ENCODE measurements at places on chromosomes 5 and 9.

GRCh38 chr5:39941416-39941815 is 516.6 kb upstream of the DAB2 start:
- no peak for DNase-seq

- no peak for DNase-seq
Measured at GRCh38 chr5:134840811-134841210, 5.0 kb upstream of the C5orf24 start.

- no peak for DNase-seq
Measured at GRCh38 chr9:84000186-84000585, 19.6 kb downstream of the RMI1 start.

GRCh38 chr5:143338658-143339366 is 64.7 kb downstream of the NR3C1 start:
- no peak for DNase-seq

DNA sequence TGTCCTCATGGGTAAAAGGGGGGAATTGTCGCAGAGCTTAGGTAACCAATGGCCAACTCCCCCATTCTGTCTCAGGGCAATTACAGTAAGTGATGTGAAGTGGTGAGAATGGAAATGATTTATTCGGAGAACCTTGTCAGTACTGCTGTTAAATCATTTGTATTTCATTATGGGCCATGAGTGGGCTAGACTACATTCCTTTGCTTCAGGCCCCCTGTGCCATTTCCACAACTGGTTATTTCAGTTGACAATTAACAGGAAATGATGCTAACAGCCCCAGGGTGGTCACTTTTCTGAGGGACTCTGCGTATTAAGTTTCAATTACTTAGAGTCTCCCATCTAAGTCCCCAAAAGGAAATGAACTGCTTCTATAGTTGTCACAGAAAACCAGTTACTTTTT is 653.7 kb downstream of the CCDC171 start:
- no peak for DNase-seq

DNA sequence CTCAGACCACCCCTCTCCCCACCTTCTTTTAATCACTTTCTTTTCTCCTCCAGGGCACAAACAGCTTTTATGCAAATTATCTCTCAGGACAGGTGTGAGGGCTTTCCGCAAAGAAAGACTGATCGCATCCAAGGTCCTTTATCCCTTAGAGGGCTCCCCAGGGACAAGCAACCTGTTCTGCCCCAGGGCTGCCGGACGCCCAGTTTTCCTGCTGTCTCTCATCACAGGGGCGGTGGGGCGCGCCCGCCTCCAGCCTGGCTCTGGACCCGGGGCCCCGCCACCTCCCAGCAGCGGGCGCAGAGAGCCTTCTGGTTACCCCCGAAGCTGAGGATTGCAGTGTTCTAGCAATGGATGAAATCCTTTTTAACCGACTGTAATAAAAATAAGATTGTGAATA is 266.1 kb downstream of the CWC27 start:
- DNase-seq = peak; percentile 47

DNA sequence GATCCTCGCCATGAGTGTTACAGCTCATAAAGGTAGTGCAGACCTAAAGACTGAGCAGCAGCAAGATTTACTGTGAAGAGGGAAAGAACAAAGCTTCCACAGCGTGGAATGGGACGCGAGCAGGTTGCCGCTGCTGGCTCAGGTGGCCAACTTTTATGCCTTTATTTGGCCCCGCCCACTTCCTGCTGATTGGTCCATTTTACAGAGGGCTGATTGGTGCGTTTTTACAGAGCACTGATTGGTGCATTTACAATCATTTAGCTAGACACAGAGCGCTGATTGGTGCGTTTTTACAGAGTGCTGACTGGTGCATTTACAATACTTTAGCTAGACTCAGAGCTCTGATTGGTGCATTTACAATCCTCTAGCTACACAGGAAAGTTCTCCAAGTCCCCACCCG is 13.9 kb downstream of the PLK2 start:
- DNase-seq = no peak

DNA sequence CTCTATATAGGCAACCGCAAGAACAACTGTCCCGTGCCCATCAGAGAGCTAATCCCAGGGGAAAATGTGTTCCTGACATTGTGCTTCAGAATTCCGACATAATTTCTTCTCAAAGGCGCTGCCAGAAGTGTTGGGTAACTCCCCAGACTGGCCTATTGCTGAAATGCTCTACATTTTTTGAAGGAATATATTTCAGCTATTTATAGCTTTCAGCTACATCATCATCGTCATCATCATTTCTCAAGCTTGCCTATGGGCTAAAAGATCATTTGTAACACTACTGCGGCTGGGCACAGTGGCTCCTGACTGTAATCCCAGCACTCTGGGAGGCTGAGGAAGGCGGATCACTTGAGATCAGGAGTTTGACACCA is 49.7 kb downstream of the MYO10 start:
- no peak for DNase-seq

GRCh38 chr5:179112469-179113142 is 52.4 kb downstream of the ZNF354C start:
- no peak for DNase-seq

DNA sequence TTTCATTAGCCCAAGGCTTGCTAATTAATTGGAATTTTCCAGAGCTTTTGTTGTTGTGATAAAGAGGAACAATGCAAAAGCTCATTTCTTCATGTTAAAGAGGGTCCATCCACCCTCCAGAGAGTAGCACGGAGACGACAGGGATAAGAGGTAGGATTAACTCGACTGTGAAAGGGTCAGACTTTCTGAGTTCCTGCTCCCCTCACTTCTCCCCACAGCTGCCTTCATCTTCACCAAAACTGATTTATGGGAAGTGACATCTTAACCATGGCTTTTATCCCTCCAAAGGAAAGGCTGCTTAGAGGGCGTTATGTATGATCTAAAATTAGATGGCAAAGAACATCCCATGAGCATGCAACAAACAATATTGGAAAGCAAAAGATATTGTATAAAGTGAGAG is 135.5 kb downstream of the GLIS3 start:
- no peak for DNase-seq

GRCh38 chr5:160339406-160340130 is 27.2 kb upstream of the CCNJL start:
- no peak for DNase-seq

- no peak for DNase-seq
Measured at GRCh38 chr5:119402081-119402480, 46.3 kb downstream of the TNFAIP8 start.

GRCh38 chr5:16897284-16897704 is 38.8 kb downstream of the MYO10 start:
- peak; percentile 73 for DNase-seq

GRCh38 chr5:111676466-111676865 is 80.5 kb downstream of the NREP start:
- no peak for DNase-seq

- DNase-seq = no peak
Measured at GRCh38 chr9:123239726-123240125, 28.7 kb downstream of the STRBP start.

DNA sequence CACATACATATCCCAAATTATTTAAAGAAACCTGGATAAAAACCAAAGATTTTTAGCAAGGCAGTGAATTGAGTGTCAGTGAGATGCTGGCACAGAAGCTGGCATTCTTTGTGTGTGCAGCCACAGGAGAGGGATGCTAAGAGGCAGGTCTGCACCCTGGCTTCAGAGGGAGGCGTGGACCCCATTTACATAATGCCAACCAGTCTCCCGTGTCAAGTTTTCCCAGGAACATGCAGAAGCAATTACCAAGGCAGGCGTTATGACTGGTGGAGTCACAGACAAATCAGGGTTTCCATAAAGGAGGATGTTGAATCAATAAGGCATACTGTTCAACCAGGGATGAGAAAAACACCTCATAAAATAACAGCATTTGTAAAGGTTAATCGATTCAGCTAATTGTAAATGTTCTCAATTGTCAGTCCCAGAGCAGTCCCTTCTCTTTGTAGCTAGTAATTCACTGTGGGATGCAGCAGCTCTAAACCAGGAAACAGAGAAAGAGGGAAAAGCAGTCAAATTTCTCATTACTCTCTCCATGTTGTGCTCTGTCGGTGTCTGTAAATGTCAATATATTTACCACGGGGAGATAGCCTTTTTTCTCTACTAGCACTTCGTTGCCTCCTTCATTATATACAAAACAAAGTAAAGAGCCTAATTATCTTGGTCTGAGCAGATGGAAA is 452.4 kb upstream of the GRAMD2B start:
- DNase-seq = peak; percentile 13

- no peak for DNase-seq
Measured at GRCh38 chr5:142613271-142613671, 72.6 kb downstream of the FGF1 start.

- DNase-seq = no peak
Measured at GRCh38 chr5:157172403-157172802, 6.3 kb upstream of the GARIN3 start.

GRCh38 chr9:5361326-5362010 is 21.8 kb upstream of the RLN1 start:
- DNase-seq = no peak

- DNase-seq = no peak
Measured at GRCh38 chr9:91207729-91208418, 153.8 kb downstream of the AUH start.

GRCh38 chr5:42879291-42879690 is 67.6 kb upstream of the SELENOP start:
- DNase-seq = no peak

GRCh38 chr9:69532396-69532795 is 139.8 kb downstream of the APBA1 start:
- DNase-seq = peak; percentile 84

GRCh38 chr5:74141053-74141452 is 499.5 kb downstream of the ENC1 start:
- DNase-seq = no peak

GRCh38 chr9:33799928-33800704 is 4.8 kb downstream of the PRSS3 start:
- no peak for DNase-seq

DNA sequence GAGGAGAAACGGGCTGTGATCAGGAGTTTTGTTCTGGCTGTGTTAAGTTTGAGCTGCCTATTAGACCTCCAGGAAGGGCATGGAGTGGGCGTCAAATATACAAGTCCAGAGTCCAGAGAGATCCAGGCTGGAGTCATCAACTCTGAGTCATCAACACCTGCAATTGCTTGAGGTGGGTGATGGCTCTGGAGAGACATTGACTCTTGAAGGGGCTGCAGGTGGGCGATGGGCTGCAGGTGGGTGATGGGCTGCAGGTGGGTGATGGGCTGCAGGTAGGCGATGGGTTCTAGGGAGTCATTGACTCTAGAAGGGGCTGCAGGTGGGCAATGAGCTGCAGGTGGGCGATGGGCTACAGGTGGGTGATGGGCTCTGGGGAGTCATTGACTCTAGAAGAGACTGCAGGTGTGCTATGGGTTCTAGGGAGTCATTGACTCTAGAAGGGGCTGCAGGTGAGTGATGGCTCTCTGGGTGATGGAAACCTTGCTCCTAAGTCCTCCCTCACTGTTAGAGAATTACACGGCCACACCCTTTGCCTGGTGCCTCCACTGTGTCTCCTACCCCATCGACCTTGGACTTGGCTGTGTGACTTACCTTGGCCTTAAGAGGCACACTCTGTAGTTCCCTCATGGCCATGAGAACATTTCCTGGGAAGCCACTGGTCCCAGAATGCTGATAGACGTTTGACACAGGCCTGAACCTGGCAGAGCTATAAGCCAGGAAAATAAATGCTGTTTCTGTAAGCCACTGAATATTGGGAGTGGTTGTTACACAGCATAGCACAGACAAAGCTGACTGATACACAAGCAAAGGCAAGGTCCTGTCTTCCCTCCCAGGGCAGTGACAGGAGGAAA is 10.4 kb upstream of the FIBCD1 start:
- no peak for DNase-seq

DNA sequence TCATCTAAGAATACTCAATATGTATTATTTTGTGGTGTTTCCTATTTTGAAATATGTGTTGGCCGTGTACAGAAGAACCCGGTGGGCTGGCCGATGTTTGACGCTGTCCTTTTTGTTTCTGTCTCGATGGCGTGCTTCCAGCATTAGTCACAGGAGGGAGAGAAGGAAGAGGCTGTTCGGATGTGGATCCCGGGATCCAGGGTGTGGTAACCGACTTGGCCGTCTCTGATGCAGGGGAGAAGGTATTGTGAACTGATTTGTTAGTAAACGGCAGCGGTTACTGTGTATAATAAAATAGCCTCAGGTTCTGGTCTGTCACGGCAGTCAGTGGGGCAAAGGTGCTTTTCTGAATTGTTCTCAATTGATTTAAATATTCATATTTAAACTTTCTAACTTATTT is 275.0 kb downstream of the ARHGEF28 start:
- DNase-seq = no peak

GRCh38 chr5:69414885-69415583 is at the start of gene MARVELD2:
Gene MARVELD2, plus strand, starts transcription at chr5:69415116. Its CDS starts 4,270 bp downstream, at chr5:69419386.
- DNase-seq = peak; percentile 91

GRCh38 chr5:115810761-115811160 is 5.7 kb downstream of the CDO1 start:
- DNase-seq = no peak

- DNase-seq = peak; percentile 94
Measured at GRCh38 chr5:124923131-124923530, 176.7 kb upstream of the ZNF608 start.

DNA sequence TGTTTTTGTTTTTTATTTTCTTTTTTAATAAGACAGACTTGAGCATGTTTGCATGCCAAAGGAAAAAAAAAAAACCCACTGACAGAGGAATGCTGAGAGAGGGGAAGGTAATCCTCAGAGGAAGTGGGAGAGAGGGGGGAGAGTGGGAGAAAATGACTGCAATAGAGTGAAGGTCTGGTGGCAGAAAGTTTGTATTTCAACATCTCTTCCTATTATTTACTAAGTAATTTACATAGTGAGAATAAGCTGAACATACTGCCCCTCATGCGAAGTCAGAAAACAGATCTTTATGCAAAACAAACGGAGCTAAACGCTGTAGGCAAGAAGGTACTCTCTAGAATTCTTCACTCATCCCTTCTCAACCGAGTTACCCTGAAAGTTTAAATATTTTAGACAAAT is 45.0 kb downstream of the ELL2 start:
- DNase-seq = no peak

GRCh38 chr5:123438902-123439301 is 15.7 kb upstream of the CEP120 start:
- no peak for DNase-seq

All from NCI-H345 (cell line).